Activated gamma-delta T cell treated with Interleukin-2 at 50 U/mL for 16 hours (primary cell): ENCODE measurements at places on chromosomes 5 and 9.

DNA sequence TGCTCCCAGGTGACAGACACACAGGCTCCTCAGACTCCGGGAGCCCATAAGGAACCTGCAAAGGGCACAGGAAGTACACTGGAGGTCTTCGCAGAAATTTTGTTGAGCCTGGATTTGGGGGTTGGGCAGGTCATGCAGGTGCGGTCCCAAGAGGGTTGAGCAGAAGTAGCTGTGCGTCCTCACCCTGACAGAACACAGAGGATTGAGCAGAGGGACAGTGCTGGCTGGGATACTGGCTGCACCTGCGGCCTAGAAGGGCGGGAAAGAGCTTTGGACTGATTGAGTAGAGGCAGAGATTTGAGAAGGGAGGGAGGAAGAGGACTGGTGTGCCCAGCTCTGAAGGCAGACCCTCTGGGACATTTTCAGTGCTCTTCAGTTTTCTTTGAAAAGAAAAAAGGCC lies 65.4 kb downstream of the PTPDC1 start:
- no peak for DNase-seq

- DNase-seq, result no peak
These were observed 29.2 kb upstream of the GZMA start for GRCh38 chr5:55073211-55073610.

GRCh38 chr9:127838375-127839078 lies 15.9 kb downstream of the ENG start:
- DNase-seq, result no peak

GRCh38 chr9:34581318-34581717 lies 8.2 kb downstream of the CNTFR start:
- DNase-seq, result no peak

DNA sequence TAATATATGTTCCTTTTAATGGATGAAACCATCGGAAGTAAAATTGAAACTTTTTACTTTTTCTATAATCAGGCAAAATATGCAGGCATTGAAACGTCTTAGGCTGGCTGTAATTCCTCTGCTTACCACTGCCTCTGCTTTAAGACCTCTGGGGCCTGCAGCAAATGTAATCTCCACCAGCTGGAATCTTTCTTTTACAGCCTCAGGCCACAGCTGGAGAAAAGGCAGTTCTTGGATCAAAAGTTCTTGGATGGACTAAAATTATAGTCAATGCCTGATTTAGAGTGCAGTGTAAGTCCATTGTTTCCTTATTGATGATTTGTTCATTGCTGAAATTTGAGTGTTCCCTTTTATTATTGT lies 396.7 kb downstream of the KCTD16 start:
- no peak for DNase-seq

- DNase-seq, result no peak
These were observed 10.1 kb downstream of the TGFBR1 start for GRCh38 chr9:99114846-99115500.

- DNase-seq, result no peak
These were observed 56.2 kb downstream of the DENND4C start for GRCh38 chr9:19286634-19287188.

- DNase-seq, result no peak
These were observed 3.2 kb upstream of the TMEM245 start for GRCh38 chr9:109122726-109123621.

- DNase-seq, result no peak
These were observed 69.6 kb upstream of the PRRC1 start for GRCh38 chr5:127447827-127448226.

GRCh38 chr9:122143876-122144405 lies 15.6 kb downstream of the NDUFA8 start:
- no peak for DNase-seq

GRCh38 chr5:55441954-55442353 lies 92.8 kb downstream of the PLPP1 start:
- no peak for DNase-seq
